ENCODE measurements at places on chromosomes 6 and 20. TPM values are rescaled to one million over a fixed set of nuclear protein-coding genes. Genes with fewer than 3 reads are reported as not detected.

GRCh38 chr6:25337431-25337830 lies 58.3 kb downstream of the CARMIL1 start:
- no peak for DNase-seq

DNA sequence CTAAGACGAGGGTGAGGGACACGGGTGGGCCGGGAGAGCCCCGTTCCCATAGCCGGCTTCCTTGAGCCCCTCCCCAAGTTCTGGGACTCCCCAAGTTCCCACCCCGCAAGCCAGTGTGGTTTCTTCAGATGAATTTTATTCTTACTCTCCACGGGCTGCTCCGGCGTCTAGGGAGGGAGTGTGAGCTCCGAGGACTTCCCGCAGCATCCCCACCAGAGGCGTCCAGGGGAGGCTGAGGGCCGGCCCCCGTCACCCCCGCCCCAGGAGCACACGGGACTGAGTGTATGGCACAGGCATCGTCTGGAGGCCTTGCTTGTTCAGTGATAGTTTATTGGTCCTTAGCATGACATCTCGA lies 10.0 kb upstream of the SLC4A11 start:
- DNase-seq = no peak

Gene FAM217A
- total RNA-seq = not detected

Gene C6orf163
- 4.7 TPM for total RNA-seq

GRCh38 chr6:90399970-90400369 lies 103.3 kb upstream of the BACH2 start:
- no peak for DNase-seq

GRCh38 chr20:20031790-20032189 lies 14.6 kb downstream of the NAA20 start:
- no peak for DNase-seq

DNA sequence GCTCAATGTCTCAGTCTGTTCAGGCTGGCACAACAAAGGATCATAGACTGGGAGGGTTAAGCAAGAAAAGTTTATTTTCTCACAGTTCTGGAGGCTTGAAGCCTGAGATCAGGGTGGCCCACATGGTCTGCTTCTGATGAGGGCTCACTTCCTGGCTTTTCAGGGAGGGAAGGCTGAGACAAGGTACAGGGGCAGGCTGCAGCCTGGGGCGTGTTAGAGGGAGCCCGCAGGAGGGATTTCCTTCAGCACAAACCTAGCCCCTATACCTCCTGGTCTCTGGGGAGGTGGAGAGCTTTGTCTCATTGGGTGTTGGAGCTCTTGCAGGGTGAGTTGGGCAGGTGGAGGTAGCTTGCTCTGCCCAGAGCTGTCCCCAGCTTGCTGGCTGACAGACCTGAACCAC lies 81.1 kb upstream of the GPR6 start:
- no peak for DNase-seq

Gene APCDD1L
- 0.53 TPM for total RNA-seq

- no peak for DNase-seq
Measured at GRCh38 chr20:7926767-7927166, 13.5 kb downstream of the HAO1 start.

- DNase-seq = no peak
Measured at GRCh38 chr6:16450285-16450684, 211.9 kb downstream of the GMPR start.

- DNase-seq = no peak
Measured at GRCh38 chr6:15735567-15736265, 72.9 kb upstream of the DTNBP1 start.

DNA sequence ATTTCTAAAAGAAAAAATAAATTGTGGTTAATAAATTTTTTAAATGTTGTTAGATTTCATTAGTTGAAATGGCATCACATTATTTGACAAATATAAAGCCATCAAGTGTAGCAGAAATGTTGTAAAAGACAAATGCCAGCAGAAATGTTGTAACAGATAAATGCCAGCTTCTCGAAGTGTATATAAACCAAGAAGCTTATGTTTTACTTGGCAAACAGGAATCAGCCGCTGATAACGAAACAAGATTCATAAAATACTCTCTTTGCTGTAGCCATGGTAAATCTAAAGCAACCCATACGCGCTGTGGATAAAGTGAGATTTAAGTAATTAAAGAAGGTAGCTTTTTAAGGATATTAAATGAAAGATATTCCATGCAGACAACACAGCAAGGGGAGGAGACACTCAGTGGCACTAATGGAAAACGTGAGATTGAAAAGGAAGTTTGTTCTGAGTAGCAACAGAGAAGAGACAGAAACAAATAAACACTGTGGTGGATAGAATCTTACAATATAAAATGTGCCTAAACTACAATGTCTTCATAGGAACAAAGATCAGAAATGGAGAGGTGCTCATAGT lies 29.6 kb downstream of the BTBD9 start:
- no peak for DNase-seq

Gene ADGRF4
- total RNA-seq = not detected

- DNase-seq = no peak
Measured at GRCh38 chr6:4316867-4317400, 181.6 kb upstream of the ECI2 start.

Gene RAD21L1
- total RNA-seq = not detected

DNA sequence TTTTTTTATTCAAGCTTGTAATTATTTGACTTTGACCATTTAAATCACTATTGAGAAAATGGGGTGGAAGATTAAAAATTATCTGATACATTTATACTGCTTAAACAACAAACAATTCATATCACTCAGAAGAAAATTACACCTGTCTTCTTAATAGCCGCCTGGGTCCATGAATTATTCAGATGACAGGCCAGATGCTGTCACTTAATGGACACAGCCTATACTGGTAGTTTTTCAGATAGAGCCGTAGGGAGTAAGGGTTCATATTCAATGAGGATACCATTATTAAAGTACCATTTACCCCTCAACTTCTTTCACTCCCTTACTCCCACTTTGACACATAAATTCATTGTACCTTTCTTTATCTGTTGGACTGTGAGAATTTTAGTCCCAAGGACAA lies 1193.4 kb upstream of the MAP3K7 start:
- no peak for DNase-seq

Gene ADAM33
- 117 TPM for total RNA-seq

Gene VGLL2
- not detected for total RNA-seq

DNA sequence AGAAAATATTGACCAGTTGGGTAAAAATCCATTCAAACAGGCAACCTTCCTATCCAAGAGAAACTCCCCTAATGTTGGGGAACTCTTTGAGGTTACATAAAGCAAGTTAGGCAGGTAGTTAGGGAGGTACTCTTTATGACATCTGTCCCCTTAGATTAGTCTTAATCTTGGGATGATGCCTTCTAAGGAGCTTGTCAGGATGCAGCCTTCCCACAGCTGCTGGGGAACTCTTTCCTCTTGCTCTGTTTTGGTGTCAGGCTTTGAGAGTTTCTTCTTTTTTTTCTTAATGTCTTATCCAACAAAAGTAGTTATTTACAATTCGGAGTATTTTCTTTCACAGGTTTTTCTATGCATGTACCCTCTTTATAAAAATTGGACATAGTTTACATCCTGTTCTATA lies 194.8 kb downstream of the CDKAL1 start:
- DNase-seq = no peak

DNA sequence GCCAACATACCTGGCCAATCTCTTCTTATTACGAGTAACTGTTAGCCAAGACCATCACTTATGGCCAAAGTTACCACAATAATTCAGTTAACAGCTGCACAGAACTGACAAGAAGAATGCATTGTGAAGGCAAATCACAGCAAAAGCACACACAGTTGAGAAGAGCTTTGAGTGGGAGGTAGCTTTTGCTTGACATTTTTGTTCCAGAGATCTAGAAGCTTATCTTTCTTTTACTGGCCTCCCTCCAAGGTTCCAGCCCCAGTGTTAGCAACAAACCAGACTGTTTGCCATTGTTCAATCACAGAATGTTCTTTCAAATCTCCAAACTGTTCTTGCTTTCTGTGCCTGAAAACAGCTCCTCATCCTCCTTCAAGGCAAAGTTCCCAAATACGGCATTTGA lies 35.9 kb upstream of the IRAK1BP1 start:
- DNase-seq = no peak

GRCh38 chr6:126718600-126719327 lies 378.8 kb downstream of the CENPW start:
- DNase-seq = no peak

Gene RSPH9
- 0.49 TPM for total RNA-seq

- DNase-seq = no peak
Measured at GRCh38 chr20:38113401-38114325, 51.4 kb downstream of the TGM2 start.

DNA sequence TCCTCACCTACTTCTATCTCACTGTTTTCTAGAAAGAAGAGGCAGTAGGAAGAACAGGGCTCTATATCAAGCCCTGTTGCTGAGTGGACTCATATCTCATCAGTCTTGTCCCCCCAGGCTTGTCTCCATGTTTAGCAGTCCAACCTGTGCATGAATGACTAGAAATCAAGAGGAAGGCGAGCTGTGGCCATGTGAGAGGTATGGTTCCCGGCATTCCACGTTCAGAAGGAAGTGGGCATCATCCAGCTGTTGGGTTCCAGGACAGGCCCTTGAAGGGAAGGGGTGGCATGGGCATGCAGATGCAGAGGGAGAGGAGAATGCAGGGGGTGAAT lies 176.6 kb downstream of the MRPL14 start:
- no peak for DNase-seq

Gene RAET1E
- total RNA-seq = 0.80 TPM
